ENCODE measurements at places on chromosomes 16 and 17.

DNA sequence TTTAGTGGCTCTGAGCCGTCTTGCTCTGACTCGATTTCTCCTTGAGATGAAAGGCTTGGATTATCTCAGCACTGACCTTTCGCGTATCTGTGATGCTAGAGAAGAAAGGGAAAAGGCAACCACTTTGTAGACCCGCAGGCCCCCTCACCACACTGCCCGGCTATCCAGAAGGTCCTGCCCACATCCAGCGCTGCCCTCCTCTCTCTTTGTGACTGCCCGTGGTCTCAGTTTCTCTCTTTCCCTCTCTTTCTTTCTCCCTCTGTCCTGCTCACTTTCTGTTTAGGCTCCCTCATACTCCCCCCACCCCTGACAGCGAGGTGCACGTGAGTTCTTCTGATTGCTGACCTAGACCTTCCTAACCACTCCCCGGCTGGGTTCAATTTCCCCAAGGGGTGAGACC is 12.8 kb upstream of the TBX21 start:
- DNase-seq: no peak

- no peak for DNase-seq
Measured at GRCh38 chr17:14580499-14580898, 279.6 kb downstream of the HS3ST3B1 start.

GRCh38 chr17:51997723-51998122 is 160.8 kb downstream of the CA10 start:
- DNase-seq: no peak

- DNase-seq: no peak
Measured at GRCh38 chr16:69660166-69660565, 66.2 kb downstream of the NQO1 start.

All from NCI-H1417 treated with DMSO at 0.1 percent for 48 hours (cell line).